ENCODE measurements at places on chromosomes 6 and 20.

GRCh38 chr6:21037453-21037852 lies 503.2 kb downstream of the CDKAL1 start:
- DNase-seq, result no peak

DNA sequence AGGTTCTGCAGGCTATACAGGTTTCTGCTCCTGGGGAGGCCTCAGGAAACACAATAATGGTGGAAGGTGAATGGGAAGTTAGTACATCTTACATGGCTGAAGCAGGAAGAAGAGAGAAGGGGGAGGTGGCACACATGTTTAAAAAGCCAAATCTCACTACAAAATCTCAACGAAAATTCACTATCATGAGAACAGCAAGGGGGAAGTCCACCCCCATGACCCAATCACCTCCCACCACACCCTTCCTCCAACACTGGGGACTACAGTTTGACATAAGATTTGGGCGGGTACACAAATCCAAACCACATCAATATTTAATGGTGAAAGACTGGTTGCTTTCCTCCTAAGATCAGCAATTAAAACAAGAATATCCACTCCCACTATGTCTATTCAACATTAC lies 13.8 kb upstream of the POLR1H start:
- DNase-seq, result no peak

- DNase-seq, result no peak
These were observed 126.4 kb downstream of the OPRM1 start for GRCh38 chr6:154165478-154165877.

DNA sequence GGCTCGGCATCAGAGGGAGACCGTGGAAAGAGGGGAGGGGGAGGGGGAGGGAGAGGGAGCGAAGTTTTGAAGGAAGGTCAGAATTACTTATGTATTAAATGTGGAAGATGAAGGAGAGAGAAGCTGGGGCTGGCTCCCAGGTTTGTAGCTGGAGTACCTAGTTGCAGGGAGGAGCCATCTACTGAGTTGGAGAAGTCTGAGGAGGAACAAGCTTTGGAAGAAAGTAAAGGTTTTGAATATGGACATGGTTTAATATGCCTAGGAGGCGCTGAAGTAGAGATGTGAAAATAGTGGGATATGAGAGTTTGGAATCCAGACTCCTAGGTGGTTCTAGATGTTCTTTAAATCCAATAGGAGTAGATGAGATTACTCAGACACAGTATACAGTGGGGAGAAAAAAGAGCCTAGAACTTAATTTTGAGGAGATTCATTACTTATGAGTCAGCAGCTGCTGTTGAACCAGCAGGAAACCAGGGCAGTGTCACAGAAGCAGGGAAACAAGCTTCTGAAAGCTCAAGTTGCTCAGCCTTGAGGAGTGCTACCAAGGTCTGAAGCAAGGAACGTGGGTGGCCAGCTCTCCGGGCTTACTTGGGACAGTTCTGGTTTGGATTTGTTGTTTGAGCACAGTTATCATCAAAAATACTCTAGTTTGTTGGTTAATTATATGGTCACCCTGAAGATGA lies 149.3 kb downstream of the UTRN start:
- DNase-seq, result no peak

GRCh38 chr6:63553208-63553607 lies 19.1 kb upstream of the LOC128125822 start:
- DNase-seq, result no peak

DNA sequence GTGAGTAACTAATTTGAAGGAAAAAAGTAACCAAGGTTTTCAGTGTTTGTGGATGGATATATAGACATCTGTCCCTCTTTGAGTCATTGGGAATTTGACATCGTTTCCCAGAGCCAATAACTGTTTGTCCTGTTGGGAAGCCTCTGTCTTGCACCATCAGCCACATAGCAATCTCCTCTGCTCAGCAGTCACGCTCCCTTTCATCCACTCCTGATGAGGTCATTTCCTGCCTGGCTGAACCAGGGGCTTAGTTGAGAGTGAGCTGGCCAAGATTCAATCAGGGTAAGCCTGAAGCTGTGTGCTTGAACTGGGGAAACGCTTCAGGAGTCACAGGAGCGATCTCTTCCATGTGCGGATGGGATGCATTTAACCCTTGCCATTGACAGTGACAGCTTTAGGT lies 121.5 kb upstream of the FOXQ1 start:
- no peak for DNase-seq

GRCh38 chr20:62716198-62716940 lies 7.7 kb downstream of the NTSR1 start:
- peak; percentile 26 for DNase-seq

- DNase-seq, result no peak
These were observed 618.8 kb upstream of the POU3F2 start for GRCh38 chr6:98215531-98215930.

GRCh38 chr20:64090165-64090564 lies 6.0 kb upstream of the LKAAEAR1 start:
- no peak for DNase-seq

- DNase-seq, result no peak
These were observed 65.1 kb upstream of the PTGIS start for GRCh38 chr20:49633023-49633422.

DNA sequence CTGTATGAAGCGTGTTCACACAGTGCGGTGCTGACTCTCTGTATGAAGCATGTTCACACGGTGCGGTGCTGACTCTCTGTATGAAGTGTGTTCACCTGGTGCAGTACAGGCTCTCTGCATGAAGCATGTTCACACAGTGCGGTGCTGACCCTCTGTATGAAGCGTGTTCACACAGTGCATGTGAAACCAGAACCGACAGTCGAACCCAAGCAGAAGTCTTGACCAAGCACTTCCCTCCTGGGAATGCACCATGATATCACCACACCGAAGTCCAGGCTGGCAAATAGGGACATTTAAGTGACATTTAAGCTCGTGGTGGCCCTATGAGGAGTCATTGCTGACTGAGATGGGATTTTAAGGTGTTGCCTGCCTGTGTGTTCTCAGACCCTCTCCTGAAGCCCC lies 11.3 kb upstream of the SERPINB1 start:
- DNase-seq, result no peak

GRCh38 chr6:160077024-160077423 lies 44.6 kb upstream of the SLC22A1 start:
- no peak for DNase-seq

DNA sequence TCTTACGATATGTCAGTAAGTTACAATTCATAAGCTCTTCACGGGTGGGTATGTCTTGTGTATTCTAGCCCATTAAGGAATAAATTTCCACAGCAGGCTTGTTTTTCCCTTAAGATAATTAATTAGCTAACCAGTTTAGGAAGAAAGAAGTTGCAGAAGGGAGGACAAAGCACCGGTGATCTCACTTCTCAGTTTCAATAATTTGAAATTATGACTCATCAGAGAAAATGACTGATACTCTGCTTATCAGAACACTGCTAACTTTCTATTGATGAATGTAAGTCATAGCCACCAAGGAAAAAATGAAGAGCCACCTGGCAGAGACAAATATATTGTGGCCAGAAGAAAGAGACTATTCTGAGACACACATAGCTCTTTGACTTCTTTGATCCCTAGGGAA lies 35.0 kb upstream of the ENTPD6 start:
- no peak for DNase-seq

DNA sequence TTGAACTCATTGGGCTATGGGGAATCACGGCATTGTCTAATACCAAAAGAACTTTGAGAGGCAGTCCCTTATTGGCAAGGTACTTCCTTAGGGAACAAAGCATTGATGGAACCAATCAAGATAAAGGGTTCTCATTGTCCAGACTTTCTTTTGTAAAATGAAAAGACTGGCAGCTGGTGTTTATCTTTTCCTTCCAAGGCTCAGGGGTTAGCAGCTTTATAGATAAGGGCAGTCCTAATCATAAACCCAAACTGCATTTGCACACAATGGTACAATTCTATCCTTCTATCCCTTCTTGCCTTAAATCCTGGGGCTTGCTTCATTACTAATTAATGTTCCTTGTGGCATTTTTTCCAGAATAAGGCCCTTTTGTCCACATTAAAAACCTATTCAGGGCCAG lies 28.6 kb downstream of the CDK19 start:
- no peak for DNase-seq

DNA sequence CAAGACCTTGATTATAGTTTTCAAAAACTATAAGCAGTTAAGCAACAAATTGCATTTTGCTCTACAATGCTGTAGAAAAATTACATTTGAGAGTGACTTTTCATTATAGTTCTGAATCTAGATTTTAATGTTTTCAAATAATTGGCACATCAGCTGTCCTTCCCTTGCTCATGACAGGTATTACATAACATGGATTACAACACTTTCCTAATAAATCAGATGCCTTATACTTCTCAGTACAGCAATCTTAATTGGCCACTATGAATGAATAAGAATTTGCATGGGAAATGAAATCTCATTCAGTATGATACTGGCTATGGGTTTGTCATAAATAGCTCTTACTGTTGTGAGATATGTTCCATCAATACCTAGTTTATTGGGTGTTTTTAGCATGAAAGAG lies 29.9 kb downstream of the HSF2 start:
- DNase-seq, result no peak

DNA sequence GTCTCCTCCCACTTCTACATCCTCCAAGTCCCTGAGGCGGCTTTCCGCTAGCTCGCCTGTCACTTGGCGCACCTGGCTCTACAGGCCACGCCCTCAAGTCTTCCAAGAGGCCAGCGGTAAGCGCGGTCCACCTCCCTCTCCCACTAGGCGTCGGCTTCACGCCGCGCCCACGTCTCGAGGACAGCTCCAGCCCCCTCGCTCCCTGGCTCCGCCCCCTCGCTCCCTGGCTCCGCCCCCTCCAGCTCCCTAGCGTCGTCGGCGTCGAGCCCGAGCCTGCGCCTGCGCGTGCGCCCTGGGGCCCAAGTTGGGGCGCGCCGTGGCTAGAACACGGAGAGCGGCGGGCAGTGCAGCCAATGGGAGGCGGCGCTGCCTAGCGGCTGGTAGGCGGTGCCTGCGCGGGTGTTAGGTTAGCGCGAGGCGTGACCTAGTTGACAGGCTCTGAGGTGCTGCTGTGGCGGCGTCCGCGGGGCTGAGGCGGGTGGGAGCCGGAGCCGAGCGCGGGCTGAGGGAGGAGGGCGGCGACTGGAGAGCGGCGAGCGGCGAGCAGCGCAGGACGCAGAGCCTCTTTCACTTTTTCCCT lies at the start of gene MACROD2:
MACROD2 (plus strand) TSS at position 431 of the 580 bp plus-strand sequence.
- DNase-seq, result peak; percentile 58

GRCh38 chr6:13987400-13987865 lies 62.7 kb downstream of the RNF182 start:
- DNase-seq, result no peak

DNA sequence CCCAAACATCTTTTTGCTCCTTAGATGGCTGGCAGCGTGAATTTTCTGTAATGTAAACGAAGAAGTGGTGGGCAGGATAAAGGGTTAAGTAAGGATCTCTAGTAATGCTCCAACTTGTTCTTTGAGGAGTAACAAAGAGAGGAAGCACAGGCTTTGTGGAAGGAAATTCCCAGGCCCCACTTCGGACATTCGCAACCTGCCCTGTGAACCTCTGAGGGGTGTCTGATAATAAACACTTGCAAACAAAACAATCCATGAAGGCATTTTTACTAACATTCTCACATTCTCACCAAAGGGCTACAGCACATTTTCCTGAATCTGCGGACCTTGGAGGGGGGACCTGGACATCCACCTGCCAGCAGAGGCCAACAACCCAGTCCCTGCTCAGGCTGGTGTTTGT lies 25.8 kb upstream of the ADGRF5 start:
- DNase-seq, result no peak
